Ureter (tissue), 1 donor: ENCODE measurements at places on chromosomes 12 and 14.

GRCh38 chr12:116244001-116244400, 33.5 kb downstream of the MED13L start:
- no peak for DNase-seq

- peak; percentile 58 for DNase-seq
These were observed 935 bp upstream of the CRIP1 start for GRCh38 chr14:105485739-105486162.

- no peak for DNase-seq
These were observed 8.5 kb downstream of the ZFYVE21 start for GRCh38 chr14:103724116-103724515.

DNA sequence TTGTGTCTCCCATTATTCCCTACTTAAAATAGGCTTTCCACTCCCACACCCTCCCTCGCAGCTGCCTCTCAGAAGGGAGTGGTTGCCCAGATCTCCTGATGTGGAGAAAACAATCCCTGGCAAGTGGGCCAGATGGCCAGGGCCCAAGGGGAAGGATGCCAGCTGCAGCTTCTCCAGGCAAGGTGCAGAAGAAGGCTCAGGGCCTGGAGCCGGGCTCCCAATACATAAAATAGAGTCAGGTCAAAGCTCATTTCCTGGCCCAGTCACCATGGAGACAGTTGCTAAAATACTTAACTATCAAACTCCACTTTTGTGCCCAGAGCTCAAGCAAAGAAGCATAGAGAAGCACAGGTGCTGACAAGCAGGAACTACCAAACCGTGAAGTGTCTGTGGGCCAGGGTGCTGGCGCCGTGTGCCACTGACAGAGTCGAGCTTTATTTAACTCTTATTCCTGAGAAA, 45.7 kb upstream of the ITPR2 start:
- peak; percentile 65 for DNase-seq

- no peak for DNase-seq
These were observed 19.0 kb downstream of the RIN3 start for GRCh38 chr14:92532490-92533163.

DNA sequence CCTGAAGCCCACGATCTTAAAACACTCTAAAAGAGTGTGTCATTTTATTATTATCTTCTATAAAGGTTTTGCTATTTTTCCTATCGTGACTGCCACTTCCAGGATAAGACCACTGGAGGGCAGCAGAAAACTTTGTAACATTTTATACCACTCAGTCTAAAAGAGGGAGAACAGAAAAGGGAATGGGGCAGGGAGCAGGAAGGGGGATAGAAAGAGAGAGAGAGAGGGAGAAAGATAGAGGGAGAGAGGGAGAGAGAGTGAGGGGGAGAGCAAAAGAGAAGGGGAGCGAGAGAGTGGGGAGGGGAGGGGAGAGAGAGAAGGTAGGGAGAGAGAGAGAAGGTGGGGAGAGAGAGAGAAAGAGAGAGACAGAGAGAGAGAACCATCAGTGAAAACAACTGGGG, 2.0 kb upstream of the ART4 start:
- DNase-seq, result peak; percentile 54

GRCh38 chr12:58670623-58671022, 249.7 kb downstream of the LRIG3 start:
- no peak for DNase-seq

DNA sequence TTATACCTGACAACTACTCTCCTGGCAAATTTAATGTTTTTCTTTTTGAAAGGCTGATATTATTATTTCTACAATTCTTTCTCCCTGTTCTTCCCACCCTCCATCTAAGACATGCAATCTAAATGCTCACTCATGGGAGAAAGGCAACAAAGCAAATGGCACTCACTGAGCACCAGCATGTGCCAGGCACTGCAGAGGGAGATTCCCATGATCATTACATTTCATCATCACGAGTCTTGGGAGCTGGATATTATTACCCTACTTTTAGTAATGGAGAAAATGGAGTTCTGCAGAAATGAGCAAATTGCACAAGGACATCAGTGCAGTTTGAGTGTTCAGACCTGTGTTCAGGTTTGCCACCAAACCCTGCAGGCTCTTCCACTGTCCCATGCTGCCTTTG, 27.9 kb downstream of the PPM1H start:
- DNase-seq, result no peak
